ENCODE measurements at places on chromosomes 7 and 10.

DNA sequence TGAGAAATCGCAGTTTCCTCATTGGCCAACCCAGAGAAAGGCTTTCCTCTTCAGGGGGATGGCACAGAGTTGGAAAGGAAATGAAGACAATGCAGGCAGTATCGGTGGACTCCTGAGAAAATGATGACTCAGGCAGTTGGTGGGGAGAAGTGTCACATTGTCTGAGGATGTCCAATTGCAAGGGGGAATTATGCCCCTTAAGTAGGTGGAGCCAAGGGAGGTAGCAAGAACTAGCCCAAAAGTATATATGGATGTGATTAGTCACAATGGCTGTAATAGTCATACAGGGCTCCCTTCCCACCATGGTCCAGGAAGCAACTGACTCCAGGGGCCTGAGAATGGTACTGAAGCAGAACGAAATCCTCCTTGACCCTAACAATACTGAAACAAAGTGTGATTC is 58.3 kb upstream of the EGFR start:
- no peak for DNase-seq

DNA sequence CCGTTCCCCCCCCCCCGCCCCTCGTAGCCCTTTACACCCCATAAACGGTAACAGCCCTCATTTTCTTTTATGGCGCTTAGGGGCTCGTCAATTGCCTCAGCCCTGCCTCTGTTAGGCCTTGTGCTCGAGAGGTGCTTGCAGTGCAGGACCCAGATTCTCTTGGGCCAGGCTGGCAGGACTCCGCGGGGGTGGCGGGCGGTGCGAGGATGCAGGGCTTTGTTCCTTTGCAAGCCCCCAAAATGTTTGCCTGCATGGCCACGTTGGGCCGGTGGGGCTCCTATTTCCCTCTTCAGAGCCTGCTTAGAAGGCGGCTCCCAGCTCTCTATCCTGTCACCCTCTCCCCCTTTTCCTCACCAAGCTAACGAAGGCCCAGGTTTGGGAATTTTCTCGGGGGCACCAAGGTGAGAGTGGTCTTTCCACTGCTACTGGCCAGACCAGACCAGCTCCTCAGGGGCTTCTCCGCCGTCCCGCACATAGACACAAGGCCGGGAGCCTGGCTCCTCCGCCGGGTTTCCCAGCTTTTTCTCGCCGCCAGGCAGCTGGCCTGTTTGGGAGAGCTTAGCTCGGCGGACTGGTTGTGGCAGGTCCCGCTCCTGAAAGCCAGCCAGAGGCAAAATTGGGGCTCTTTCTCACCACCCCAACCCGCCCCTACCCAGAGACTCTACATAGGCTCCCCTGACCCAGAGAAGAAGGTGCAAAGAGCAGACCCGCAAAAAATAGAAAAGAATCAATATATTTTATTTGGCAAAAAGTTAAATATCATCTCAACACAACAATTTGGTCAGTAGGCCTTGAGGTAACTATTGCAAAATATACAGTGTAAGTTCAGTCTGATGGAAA is 3.4 kb downstream of the HOXA9 start:
- no peak for DNase-seq

- DNase-seq, result no peak
Measured at GRCh38 chr10:8187171-8187666, 132.7 kb downstream of the GATA3 start.

DNA sequence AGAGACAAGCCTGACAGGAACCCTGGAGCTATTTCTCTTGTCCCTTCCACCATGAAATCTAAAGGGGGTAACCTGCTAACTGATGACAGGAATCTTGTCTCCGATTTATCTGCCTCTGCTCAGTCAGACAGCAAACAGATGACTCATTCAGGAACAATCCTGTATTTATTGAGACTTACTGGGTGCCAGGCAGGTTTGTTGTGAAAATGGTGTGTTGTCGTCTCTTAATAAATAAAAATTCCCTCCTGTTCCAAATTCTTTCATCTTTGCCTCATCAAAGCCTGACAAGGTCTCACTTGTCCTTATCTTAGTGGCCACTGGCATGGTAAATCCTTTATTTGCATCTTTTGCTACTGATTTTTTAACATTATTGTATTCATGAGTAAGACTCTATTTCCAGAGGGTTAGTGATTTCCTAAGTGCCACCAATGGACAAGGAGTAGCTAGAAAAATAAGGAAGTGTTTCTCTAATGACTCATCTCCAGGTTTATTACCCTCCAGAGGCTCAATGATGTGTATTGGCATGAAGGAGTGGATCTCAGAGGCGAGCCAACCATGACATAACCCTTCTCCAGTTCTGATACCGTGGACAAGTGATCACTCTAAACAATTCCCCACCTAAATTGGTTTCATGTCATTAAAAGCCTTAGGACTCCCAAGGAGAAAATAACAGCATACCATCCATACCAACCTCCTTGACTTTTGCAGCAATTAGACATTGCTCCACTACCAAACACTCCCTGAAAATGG is 724.0 kb downstream of the GRID1 start:
- no peak for DNase-seq

DNA sequence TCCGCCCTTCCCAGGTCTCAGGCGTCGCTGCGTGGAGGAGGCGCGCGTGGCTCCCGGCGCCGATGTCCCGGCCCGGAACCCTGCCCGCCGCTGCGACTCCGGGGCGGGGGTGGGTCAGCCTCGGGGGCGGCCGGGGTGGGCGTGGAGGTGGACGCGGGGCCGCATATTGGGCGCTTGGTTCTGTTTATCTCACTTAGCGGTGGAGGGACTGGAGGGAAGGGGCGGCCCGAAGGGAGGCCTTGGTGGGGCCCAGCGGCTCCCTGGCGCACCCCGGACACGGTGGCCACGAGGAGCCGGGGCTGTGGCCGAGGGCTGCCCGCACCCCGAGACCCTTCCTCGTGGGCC is 8.6 kb downstream of the UNCX start:
- no peak for DNase-seq

GRCh38 chr10:35579116-35579515 is 26.0 kb upstream of the GJD4 start:
- no peak for DNase-seq

GRCh38 chr10:112813866-112814591 is 136.0 kb upstream of the TCF7L2 start:
- DNase-seq, result no peak

DNA sequence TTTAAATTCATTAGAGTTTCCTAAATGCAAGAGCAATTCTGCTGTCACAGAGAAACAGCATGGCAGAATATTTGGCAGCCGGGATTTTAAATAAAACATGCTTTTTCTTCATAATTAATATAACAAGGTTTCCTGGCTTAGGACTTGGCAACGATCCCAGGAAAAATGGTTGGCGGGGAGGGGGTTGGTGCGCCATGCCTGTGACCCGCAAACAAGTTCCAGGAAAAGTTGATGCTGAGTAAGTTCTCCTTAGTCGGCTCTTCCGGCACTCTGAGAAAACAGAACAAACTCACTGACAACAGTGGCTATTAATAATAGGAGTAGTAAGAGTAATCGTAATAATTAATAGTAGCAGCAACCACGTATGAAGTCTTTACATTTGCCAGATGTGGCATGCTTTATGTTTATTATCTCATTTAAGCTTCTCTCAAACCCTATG is 4.6 kb downstream of the HABP2 start:
- no peak for DNase-seq

DNA sequence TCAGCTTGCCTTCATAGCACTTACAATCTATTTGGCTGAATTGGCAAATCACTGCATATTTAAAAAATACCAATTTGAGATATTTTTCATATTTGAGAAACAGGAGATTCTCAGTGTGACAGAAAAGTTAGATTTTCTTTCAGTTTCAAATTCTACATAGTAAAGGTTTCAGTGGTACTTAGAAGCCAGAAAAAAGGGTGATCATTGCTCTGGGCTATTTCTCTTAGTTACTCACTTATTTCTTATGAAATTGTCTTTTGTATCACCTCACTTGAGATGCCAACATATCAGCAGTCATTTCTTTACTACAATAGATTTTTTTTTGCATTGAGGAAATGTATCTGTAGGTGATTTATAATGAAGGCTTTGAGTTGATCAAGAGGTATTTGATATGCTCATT is 478.2 kb downstream of the GATA3 start:
- DNase-seq, result no peak

DNA sequence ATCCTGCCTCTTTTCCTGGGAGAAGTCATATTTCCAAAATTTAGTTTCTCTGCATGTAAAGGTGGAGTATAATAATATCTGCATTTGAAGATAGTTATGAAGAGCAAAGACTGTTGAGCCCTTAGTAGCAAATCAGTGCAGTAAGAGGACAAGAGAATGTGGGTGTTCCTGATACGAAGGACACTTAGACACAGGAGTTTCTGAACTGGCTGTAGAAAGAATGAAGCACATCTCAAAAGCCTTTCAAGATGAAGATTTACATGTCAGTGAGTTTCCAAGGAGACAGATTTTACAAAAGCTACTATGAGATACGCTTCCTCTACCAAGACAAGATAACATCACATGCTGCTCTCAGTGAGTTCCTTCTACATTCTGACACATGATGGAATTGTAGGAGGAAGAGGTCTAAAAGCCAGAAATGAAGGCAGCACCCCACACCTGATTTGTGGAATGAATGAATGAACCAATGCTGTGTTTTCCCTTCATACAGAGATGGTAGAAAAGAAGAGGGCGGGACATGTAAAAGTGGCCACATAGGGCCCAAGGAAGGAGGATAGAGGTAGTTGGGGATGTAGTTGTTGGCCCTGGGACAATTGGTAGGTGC is 173.6 kb upstream of the PDE1C start:
- DNase-seq, result no peak

- DNase-seq, result no peak
Measured at GRCh38 chr7:114997487-114998404, 75.9 kb downstream of the MDFIC start.

GRCh38 chr7:67764289-67764688 is 767.7 kb downstream of the TYW1 start:
- DNase-seq, result no peak

DNA sequence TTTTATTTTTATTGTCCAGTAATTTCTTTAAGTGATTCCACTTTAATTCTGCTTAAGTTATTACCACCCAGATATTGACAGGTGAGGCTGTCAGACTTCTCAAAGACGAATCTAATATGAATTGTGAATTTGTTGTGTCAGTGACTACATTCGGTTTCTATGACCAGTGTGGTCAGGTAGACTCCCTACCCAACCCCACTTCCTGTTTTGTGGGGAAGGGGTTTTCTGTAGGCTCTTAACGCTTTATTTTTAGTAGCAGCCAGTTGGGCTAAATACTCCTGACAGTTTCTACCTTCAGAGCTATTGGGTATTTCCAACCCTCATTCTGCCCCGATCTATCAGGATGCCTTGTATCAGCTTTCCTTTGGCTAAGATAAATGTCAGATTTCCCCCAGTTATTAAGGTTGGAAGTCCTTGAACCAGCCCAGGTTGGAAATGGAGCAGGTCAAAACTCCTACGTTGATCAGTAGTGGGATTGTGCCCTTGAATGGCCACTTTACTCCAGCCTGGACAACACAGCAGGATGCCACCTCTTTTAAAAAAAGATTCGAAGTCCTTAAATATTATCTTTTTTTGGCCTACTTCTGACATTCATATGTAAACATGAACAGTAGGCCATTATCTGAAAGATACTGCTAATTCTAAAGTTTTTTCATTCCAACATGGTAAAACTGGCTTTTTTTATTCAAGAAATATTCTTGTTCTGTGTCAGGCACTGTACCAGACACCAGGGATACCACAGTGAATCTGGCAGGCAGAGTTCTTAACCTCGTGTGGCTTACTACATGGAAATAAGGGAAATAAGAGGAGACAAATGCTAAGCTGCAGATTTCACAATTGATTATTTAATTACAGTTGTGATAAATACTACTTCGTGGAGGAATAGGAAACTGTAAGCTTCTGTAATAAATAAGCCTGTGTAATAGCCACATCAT is 133.3 kb upstream of the SAMD8 start:
- no peak for DNase-seq

- DNase-seq, result no peak
Measured at GRCh38 chr7:101179117-101179516, 976 bp downstream of the NAT16 start.

- DNase-seq, result no peak
Measured at GRCh38 chr7:107564553-107565298, 955 bp downstream of the DUS4L start.

DNA sequence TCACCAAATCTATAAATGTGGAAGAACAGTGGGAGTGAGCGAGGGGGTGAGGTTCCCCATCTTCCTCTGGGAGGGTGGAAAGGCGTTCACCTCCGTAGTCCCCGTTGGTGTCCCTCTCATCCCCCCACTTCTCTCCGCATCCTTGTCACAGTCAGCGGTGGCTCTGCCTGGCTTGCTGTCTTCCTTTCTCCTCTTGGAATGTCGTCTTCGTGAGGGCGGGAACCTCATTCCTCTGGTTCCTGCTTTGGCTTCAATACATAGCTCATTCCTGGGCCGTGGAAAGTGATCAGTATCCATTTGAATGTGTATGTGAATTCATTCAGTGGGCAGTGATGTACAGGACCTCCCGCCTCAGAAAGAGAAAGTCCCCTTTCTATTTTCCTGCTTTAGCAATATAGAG is 289.4 kb downstream of the CAMK1D start:
- no peak for DNase-seq

- no peak for DNase-seq
Measured at GRCh38 chr7:76155938-76156337, 45.8 kb upstream of the SRRM3 start.

DNA sequence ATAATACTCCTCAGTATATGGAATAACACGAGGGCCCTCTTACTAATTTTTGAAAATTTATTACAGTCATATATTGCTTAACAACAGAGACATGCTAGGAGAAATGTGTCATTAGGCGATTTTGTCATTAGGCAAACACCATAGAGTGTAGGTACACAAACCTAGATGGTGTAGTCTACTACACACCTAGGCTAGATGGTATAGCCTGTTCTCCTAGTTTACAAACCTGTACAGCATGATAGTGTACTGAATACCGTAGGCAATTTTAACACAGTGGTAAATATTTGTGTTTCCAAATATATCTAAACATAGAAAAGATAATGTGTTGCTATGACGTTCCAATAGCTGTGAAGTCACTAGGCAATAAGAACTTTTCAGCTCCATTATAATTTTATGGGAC is 12.8 kb downstream of the OR2F1 start:
- DNase-seq, result no peak

DNA sequence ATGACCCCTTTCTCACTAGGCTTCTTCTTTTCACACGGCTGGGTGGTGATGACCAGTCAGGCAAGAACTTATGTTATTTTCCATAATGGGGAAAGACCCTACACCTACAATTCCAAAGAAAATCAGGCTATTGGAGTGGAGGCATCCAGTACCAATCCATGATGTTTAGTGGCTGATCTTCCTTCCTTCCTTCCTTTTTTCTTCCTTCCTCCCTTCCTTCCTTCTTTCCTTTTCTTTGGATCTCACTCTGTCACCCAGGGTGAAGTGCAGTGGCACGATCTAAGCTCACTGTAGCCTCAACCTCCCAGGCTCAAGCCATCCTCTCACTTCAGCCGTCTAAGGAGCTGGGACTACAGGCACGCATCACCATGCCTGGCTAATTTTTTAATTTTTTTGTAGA is 2.5 kb downstream of the RGS10 start:
- no peak for DNase-seq

GRCh38 chr7:69256634-69257081 is 341.6 kb upstream of the AUTS2 start:
- no peak for DNase-seq

GRCh38 chr7:1948301-1948796 is 278.3 kb downstream of the ELFN1 start:
- no peak for DNase-seq

Data from DMS 273 treated with DMSO at 0.1 percent for 48 hours (cell line).